ENCODE measurements at places on chromosomes 16 and 17. TPM values are rescaled to one million over a fixed set of nuclear protein-coding genes. Genes with fewer than 3 reads are reported as not detected.

Gene HP
- not detected for total RNA-seq

Gene ZNF785
- total RNA-seq, result 12.7 TPM

Gene AGRP
- not detected for total RNA-seq

Gene MYO15B
- total RNA-seq, result 17.4 TPM

Gene PMFBP1
- not detected for total RNA-seq

Gene COIL
- 17.0 TPM for total RNA-seq

Gene DHX40
- total RNA-seq, result 51.0 TPM

Measured in vein endothelial cell (primary cell).